ENCODE measurements at places on chromosomes 1 and 21. TPM values are rescaled to one million over a fixed set of nuclear protein-coding genes. Genes with fewer than 3 reads are reported as not detected.

GRCh38 chr21:41612674-41613532 is 104.9 kb upstream of the TMPRSS2 start:
- peak; percentile 90 for DNase-seq

DNA sequence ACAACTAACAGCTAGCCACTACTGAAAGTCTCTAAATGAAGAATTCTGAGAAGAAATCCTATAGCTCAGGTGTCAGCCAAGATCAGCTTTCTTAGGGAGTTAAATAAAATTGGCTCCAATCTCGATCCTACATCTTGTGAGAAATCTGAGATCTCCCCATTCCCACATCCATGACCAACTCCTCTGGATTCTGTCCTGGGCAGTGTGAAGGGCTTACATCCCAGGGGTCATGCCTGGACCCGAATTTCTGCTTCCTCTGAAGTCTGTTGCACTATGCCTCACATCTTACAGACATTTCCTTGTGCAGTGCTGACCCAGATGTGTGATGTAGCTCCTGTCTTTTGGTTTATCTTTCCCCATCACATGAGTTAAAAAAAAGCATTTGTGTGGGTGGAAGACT is 4.8 kb upstream of the TNN start:
- DNase-seq = no peak

GRCh38 chr1:19272064-19272463 is 16.5 kb downstream of the AKR7A3 start:
- no peak for DNase-seq

CLEC20A gene
- not detected for total RNA-seq

ANGPTL3 gene
- total RNA-seq = not detected

CHRM3 gene
- 2.0 TPM for total RNA-seq

DNA sequence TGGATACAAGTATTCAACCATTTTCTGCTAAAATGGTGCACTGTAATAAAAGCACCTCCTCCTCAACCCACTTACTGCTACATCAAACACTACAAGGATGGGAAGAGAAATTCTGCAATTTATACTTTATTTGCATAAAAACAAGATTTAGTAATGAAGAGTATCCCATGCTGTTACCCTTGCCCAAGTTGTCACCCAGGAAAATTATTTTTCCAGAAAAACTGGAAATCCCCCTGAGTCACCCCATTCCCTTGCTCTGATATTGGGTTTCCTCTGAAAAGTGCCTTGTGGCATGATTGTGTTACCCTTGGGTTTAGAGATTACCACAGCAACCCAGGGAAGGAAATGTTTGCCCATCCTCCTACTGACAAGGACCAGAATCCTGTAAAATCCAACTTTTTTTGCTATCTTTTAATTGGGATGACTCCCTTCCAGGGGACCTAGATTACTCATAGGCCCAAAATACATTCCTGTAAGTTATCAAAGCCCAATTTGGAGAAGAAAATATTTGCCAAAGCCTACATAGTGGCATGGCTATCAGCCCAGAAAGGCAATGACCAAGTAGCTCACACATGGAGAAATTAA is 16.5 kb upstream of the ZC3H11B start:
- no peak for DNase-seq

UBL4B gene
- 0.20 TPM for total RNA-seq

Measured in skin of body (tissue), 3 donors.